ENCODE measurements at places on chromosomes 1 and 21.

DNA sequence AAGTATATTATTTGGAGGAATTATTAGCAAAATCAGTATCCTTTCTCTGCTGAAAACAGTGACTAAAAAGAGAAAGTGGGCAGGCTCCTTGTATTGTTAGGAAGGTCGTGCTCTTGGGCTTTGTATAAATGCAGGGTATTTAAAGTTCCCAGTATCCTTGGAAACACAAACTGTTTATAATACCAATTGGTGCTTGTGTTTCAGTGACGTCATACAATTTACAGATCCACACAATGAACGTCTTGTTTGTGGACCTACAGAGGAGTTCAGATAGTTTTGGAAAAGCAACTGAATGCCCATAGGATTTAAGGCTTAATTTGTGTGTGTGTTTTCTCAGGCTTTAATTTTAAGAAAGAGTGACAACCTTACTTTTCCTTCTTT, 168.2 kb downstream of the RASAL2 start:
- DNase-seq: peak; percentile 9

- DNase-seq: no peak
Observed at GRCh38 chr1:231934797-231935196, 308.2 kb downstream of the DISC1 start.

DNA sequence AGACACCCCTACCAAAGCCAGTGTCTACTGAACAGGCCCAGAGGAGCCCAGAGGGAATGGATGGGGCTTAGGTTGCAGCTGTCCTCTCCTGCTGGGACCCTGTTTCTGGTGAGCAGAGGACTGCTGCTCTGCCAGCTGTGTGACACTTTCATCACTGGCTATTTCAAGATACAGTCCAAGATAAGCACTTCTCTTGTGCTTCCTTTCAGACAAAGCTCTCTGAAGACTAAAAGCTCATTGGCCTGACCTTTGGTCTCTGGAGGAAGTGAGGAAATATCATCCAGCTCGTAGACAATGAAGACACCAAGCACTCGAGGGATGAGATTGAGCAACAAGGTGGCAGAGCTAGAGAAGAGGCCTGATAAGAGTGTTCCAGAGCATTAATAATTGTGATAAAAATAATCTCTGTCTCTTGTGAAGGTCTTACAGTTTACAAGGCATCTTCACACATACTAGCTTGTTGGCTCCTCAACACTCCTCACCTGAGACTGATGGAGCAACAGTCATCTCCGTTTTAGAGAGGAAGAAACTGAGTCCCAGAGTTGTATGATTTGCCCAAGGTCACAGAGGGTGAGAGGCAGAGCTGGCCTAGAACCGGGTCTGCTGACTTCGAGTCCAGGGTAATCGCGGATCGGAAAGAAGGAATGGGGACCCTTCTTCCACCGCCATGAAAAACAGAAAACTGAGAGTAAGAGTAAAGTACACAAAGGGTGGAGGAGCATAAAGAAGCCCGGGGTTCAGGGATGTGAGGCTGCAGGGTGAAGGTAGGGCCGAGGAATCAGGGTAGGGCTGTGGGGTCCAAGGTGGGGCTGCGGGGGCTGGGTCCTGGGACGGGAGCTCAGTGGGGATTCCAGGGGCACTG, 666 bp downstream of the PAFAH2 start:
- peak; percentile 47 for DNase-seq

GRCh38 chr21:29334717-29335428, 36.2 kb downstream of the BACH1 start:
- peak; percentile 35 for DNase-seq

- no peak for DNase-seq
Observed at GRCh38 chr1:209349363-209350308, 233.9 kb upstream of the CAMK1G start.

DNA sequence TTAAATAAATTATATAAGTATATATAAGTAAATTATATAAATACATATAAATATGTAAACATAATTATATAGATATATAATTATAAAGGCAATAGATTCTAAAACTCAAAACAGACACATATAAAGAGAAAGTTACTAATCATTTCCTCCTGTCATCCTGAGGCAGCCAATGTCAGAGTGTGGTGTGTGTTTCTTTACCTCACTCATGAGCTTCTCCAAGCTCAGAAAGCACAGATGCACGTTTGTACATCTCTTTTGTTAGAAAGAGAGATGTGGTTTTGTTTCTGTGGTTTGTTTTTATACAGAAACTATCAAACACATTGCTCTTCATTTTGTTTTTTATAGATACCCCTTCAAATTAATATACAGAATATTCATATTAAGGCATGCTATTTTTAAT, 594.8 kb downstream of the USP25 start:
- DNase-seq: no peak

DNA sequence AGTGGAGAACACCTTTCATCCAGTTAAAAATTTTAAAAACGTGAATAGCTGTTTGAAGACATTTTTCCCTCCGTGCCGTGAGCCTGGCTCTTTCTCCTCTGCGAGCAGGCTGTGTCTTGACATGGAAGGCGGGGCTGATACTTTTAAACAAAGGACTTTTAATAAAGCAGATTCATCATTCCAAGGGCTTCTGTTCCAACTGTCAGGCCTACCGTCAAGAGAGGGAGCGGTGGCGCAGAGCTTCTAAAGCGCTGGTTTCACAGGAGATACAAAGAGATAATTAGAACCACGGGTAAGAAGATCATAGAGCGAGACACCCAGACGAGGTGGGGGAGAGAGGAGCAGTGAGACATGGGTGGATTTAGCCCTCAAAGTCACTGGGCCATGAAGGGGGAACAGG, 247.4 kb upstream of the C1orf174 start:
- no peak for DNase-seq

- DNase-seq: no peak
Observed at GRCh38 chr1:51650198-51650597, 33.3 kb downstream of the OSBPL9 start.

DNA sequence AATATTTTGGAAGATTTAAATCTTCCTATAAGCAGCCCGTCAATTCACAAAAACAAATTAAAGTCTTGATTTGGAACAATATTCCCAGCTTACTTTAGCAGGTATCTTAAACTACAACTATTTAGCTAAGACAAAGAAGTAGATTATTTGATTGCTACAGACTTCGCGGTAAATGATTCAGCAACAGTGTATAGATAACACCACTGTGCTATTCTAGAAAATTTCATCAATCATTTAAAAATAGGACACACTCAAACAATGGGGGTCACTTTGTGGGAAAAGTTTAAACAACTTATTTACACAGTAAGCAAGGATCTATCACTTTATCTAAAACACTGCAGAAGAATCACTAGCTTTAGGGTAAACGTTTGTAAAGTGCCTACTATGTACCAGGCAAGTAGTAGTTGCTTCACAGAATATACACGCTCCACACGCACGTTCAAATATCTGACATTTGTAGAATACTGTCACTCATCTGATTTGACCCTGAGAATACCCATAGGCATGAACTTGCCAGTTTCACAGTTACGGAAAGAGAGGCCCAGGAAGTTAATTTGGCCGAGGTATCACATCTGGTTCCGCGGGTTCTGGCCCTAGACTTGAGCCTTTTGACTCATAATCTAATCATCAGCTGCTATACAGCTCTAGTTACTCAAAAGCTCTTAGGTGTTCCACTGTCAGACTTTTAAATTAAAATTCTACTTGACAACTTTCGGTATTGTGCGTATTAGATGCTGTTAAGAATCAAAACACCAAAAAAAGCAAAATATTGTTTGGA, 876 bp downstream of the DENND2C start:
- DNase-seq: peak; percentile 49

DNA sequence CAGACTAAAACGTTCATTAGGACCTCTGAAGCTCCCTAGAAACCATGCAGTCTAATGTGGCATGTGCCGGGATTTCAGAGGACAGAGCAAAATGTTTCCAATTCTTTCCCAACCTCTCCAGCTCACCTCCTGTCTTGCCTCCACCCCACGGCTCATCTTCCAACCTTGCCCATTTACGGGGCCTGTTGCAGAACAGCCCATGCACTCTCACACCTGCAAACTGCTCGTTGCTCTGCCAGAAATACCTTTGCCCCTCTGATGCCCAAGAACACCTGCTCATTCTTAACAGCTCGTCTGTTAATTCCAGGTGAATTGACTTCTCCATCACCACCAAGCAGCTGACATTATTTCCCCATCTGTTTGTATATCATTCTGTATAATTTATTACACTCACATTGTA, 53.9 kb upstream of the LBR start:
- DNase-seq: no peak

DNA sequence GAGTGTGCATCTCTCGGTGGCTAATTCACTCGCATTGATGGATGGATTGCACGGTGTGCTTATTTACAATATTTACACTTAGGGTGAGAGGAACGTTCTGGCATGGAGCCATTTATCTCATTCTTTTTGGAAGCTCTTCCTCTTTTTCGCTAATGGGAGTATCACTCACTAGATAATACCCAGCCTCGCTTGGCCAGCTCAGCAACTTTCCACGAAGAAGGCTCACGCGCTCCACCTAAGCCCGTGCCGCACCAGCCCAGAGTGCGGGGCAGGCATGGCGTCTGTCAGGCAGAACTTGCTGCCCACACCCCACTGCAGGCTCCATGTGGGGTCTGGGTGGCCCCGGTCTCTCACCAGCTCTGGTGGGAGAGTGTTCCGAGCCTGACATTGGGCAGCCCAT, 484.9 kb downstream of the NPHP4 start:
- no peak for DNase-seq

- DNase-seq: no peak
Observed at GRCh38 chr1:228975238-228975907, 240.1 kb downstream of the RHOU start.

GRCh38 chr1:70504176-70504820, 93.2 kb downstream of the CTH start:
- DNase-seq: peak; percentile 20

DNA sequence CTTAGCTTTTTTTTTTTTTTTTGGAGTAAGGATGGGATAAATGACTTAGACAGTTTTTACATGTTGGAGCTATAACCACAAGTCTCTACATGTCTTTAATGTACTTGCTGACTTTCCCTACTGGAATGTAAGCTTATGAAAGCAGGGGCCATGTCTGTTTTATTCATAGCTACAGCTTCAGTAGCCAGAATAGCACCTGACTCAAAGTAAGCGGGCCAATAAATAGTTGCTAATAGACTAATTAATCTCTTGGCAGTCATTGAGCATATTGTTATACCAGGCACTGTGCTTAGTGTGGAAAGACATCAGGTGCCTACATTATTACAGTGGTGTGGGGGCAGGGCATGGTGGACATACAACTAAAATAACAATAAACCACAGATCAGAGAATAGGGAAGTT, 84.4 kb upstream of the HOOK1 start:
- peak; percentile 39 for DNase-seq

- DNase-seq: peak; percentile 82
Observed at GRCh38 chr1:24393892-24394291, 19.7 kb downstream of the STPG1 start.

DNA sequence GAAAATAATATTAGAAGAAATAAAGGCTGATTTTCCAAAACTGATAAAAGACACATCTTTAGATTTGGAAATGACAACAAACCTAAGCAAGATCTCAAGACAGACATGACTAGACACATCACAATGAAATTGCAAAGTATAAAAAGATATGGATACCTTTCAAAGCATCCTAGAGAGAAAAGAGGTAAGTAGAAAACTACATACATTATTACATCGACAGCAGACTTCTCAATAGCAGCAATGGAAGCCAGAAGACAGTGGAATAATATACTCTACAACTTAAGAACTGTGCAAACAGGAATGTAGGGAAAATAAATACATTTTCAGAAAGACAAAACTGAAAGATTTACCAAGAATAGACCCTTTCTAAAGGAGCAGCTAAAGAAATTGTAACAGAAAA, 50.2 kb downstream of the DENND1B start:
- DNase-seq: no peak

DNA sequence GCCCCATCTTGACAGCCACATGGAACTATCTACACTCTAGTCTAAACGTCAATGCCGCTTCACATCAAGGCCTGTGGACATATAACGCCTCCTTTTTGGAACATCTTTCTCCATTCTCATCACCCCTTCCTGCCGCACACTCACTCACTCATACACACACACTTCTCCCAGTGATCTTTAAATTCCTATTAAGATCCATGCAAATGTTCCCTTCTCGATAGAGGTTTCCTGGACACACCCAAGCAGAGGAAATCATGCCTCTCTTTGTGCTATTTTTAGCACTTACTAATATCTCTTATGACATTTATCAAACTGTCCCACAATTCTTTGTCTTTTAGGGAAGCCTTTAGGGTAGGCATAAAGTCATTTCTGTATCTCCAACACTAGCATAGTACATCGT, 28.2 kb upstream of the SLAMF9 start:
- no peak for DNase-seq

- DNase-seq: no peak
Observed at GRCh38 chr1:217141711-217142110, 418.5 kb upstream of the ESRRG start.

GRCh38 chr1:11429226-11429625, 49.7 kb upstream of the DISP3 start:
- no peak for DNase-seq

- no peak for DNase-seq
Observed at GRCh38 chr1:70146488-70146887, 58.9 kb downstream of the LRRC40 start.

DNA sequence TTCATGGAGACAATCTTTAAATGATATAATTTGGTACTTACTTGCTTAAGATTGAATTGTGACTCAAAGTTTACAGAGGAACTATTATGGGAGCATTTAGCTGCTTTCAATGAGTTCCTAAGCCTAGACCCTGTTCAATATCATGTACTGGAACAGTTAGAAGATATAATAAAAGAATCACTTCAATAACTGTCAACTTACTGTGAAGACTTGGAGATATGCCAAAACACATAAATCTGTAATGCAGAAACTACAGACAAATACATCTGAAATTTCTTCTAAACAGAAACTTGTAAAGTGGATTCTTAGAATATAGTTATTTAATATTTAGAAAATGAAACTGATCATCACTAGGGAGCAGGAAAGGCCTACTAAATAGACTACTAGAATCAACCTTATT, 259.3 kb downstream of the HLX start:
- DNase-seq: no peak

DNA sequence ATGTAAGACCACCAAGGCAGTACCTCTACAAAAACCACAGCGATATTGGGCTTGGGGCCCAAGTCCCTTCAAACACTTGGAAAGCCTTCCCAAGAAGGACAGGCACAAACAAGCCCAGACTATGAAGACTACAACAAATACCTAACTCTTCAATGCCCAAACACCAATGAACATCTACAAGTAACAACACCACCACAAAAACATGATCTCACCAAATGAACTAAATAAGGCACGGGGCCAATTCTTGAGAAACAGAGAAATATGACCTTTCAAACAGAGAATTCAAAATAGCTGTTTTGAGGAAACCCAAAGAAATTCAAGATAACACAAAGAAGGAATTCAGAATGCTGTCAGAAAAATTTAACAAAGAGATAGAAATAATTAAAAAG, 86.8 kb downstream of the COL24A1 start:
- no peak for DNase-seq

- no peak for DNase-seq
Observed at GRCh38 chr1:57190898-57191297, 225.1 kb upstream of the C8B start.

- DNase-seq: no peak
Observed at GRCh38 chr1:33610391-33610790, 137.9 kb downstream of the ZSCAN20 start.

- DNase-seq: no peak
Observed at GRCh38 chr1:212610575-212610967, 2.0 kb downstream of the ATF3 start.
